RCC 7860 (cell line): ENCODE measurements at places on chromosomes 7 and 10.

GRCh38 chr7:91165006-91165845, 99.0 kb upstream of the FZD1 start:
- peak; percentile 92 for DNase-seq

GRCh38 chr7:15783987-15784693, 97.7 kb upstream of the MEOX2 start:
- DNase-seq, result no peak

DNA sequence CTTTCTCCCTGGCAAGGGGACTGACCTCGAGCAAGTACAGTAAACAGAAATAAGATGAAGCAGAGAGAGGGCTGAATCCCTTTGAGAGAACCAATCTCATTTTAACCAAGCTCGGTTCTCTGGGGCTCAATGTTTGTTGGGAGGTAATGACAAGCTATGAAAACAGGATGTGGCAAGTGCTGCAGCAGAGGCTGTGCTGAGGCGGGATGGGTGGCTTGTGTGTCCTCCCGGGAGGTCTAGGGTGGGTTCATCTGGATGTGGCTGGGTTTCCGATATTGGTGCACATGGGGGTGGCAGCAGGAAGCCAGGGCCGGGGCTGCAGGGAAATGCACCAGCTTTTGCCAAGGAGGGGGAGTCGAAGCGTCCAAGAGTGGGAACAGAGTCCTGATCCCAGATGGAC, 84.5 kb downstream of the AOAH start:
- no peak for DNase-seq

GRCh38 chr10:68095153-68095552, 14.1 kb upstream of the MYPN start:
- peak; percentile 77 for DNase-seq

GRCh38 chr7:91824201-91824600, 56.3 kb downstream of the MTERF1 start:
- DNase-seq, result no peak

DNA sequence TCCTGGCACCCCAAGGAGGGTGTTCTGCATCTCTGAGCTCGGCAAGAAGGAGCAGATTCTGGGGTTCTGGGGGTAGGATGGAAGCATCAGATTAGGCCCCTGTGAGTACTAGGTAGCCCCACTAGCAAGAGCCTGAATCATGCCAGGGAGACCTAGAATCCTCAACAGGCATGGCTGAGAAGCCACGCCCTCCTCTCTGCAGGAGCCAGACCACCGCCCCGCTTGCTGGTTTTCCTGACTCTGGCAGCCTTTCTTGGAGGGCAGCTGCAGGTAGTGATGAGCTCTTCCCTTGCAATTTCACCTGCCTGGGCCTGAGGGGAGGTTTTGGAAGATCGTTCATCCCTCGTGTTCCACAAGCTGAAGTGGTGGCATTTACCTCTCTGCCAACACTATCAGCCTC, 68.9 kb upstream of the PRLHR start:
- DNase-seq, result no peak

- no peak for DNase-seq
These were observed 19.1 kb downstream of the BET1 start for GRCh38 chr7:93985101-93985500.

- DNase-seq, result no peak
These were observed 2.9 kb upstream of the CD36 start for GRCh38 chr7:80635533-80635932.

DNA sequence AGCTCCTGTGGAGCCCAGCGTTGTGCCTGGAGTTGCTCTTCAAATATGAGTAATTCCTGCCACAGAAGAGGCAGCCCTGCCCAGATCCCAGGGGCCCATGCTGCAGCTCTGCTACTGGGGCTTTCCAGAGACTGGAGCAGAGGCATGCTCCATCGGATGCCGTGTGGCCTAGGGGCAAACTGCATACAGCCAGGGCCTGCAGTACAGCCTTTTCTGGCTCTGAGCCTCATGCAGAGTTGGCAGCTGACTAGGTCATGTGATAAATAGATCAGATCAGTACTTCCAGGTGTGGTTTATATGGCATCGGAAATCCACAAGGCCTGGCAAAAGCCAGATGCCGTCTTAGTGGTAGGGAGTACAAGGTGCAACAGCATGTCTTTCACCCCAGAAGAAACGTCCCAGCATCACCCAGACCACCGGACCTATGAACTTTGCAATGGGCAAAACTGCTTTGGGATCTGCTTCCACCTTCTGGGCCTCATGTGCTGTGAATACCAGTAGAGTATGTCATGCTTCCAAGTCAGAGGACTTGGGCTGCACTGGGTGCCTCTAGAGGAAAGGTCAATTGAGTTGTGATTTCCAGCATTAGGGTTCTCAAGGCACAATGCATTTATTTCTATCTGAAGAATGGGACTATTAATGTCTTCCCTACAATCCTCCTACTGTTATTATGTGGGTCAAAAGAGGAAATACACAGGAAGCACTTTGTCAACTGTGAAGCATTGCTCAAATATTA, 250.7 kb upstream of the ZNF32 start:
- peak; percentile 18 for DNase-seq
